GM23338 (cell line): ENCODE measurements at places on chromosomes 16 and 17. TPM values are rescaled to one million over a fixed set of nuclear protein-coding genes. Genes with fewer than 3 reads are reported as not detected.

GRCh38 chr16:48676836-48677235 is 66.9 kb upstream of the N4BP1 start:
- no peaks in the 10 kb centered on the region for H3K27me3 ChIP-seq
- H3K4me1 ChIP-seq: peaks cover 10% of the 10 kb centered on the region; the same call in 1 of the 2 replicates
- DNase-seq: no peak
- no peak overlapping the region for H3K4me3 ChIP-seq

DNA sequence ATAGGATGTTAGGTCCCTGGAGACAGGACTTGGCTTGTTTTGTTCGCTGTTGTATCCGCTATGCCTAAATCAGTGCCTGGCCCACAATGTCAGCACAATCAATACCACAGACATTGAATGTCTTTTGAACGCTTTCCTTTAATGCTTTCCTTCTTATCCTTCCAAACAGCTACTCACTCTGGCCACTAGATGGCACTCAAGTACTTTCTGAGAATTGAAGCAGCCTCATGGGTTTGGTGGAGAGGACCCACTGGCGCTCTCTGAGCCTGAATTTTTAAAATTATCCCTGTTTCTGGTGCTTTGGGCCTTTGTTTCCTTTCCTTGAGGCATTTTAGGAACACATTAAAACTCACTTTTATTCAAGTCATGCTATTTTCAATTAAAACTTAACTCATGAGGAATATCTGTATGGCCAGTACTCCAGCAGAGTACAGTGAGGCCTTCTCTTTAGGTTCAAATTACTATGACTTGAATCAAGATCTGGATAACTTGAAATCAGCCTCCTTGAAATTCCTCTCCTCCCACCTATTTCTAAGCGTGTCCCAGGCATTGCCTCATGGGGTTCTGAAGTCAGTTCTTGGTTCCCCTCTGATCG is 3.2 kb upstream of the NLRP1 start:
- no peak overlapping the region for H3K27ac ChIP-seq
- H3K27me3 ChIP-seq: no peaks in the 10 kb centered on the region
- DNase-seq: peak; percentile 86
- H3K36me3 ChIP-seq: no peaks in the 10 kb centered on the region
- H3K4me3 ChIP-seq: no peak overlapping the region

DNA sequence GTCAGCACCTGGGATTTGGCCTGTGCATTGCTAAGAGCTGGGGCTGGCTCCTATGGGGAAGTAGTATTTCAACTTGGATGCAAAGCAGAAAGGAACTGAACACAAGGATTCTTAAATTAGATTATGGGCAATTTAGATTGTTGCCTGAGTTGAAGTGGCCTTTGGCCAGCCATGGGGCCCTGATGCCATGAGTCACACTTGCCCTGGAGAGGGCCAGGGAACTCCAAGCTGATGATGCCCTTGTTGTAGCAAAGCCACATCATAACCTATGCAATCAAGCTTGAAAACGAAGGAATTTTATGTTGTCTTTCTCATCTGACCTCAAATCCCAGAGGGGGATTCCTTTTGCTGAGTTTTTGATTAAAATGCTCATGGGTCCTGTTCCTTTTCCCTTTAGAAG is 3.9 kb upstream of the SPATA32 start:
- no peaks in the 10 kb centered on the region for H3K36me3 ChIP-seq
- DNase-seq: no peak
- no peak overlapping the region for H3K27ac ChIP-seq
- H3K4me1 ChIP-seq: peaks cover 9% of the 10 kb centered on the region; the same call in 1 of the 2 replicates
- peaks cover 5% of the 10 kb centered on the region for H3K27me3 ChIP-seq
- no peak overlapping the region for H3K4me3 ChIP-seq

GRCh38 chr17:79923974-79924638 is 84.9 kb upstream of the CBX4 start:
- H3K36me3 ChIP-seq: no peaks in the 10 kb centered on the region
- no peak overlapping the region for H3K4me3 ChIP-seq
- H3K27me3 ChIP-seq: no peaks in the 10 kb centered on the region
- H3K4me1 ChIP-seq: no peaks in the 10 kb centered on the region; the same call in 1 of the 2 replicates

DNA sequence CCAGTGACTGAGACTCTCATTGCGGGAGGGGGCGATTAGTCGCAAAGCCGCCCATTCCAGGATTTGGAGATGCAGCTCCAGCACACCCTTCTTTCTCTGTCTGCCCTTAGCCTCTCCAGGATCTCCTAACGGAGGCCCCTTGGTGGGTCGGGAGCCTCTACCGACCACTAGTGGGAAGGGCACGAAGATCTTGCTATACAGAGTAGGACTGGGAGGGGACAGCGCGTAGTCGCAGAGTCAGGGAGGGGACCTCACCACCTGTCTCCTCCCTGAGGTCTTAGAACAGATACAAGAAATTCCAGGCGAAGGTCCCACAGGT is 588 bp upstream of the SMTNL2 start:
- H3K4me3 ChIP-seq: peak overlapping the region; percentile 74
- no peaks in the 10 kb centered on the region for H3K36me3 ChIP-seq
- H3K27ac ChIP-seq: no peak overlapping the region

Gene C1QTNF8
- total RNA-seq: not detected in 2 replicates

Gene SCGB1C2
- not detected in 2 replicates for total RNA-seq

Gene SLC7A6
- 19.7 and 30.9 TPM in 2 replicates for total RNA-seq

GRCh38 chr16:50202926-50203624 is 50.0 kb downstream of the TENT4B start:
- H3K4me3 ChIP-seq: no peak overlapping the region
- no peaks in the 10 kb centered on the region for H3K4me1 ChIP-seq
- no peaks in the 10 kb centered on the region for H3K36me3 ChIP-seq
- DNase-seq: no peak

- H3K4me1 ChIP-seq: peaks cover 21% of the 10 kb centered on the region
- H3K4me3 ChIP-seq: no peak overlapping the region
- H3K27me3 ChIP-seq: no peaks in the 10 kb centered on the region
- H3K36me3 ChIP-seq: no peaks in the 10 kb centered on the region
- DNase-seq: no peak
Measured at GRCh38 chr17:66365903-66366302, 63.5 kb downstream of the PRKCA start.

Gene SCNN1G
- total RNA-seq: 1.1 and 1.2 TPM in 2 replicates

- H3K4me1 ChIP-seq: no peaks in the 10 kb centered on the region
- no peak overlapping the region for H3K27ac ChIP-seq
- H3K27me3 ChIP-seq: no peaks in the 10 kb centered on the region
- no peaks in the 10 kb centered on the region for H3K36me3 ChIP-seq
- H3K4me3 ChIP-seq: no peak overlapping the region
Measured at GRCh38 chr16:2819179-2819938, 2.3 kb downstream of the PRSS21 start.

GRCh38 chr17:4206962-4207361 is 56.8 kb downstream of the ANKFY1 start:
- H3K27ac ChIP-seq: no peak overlapping the region
- H3K4me3 ChIP-seq: no peak overlapping the region
- no peaks in the 10 kb centered on the region for H3K27me3 ChIP-seq
- no peak for DNase-seq
- H3K36me3 ChIP-seq: peaks cover 41% of the 10 kb centered on the region

GRCh38 chr16:24950275-24950674 is 64.9 kb downstream of the ARHGAP17 start:
- no peaks in the 10 kb centered on the region for H3K27me3 ChIP-seq
- H3K27ac ChIP-seq: no peak overlapping the region
- H3K4me3 ChIP-seq: no peak overlapping the region
- no peaks in the 10 kb centered on the region for H3K4me1 ChIP-seq

GRCh38 chr17:63035271-63035670 is 69.2 kb downstream of the TANC2 start:
- no peak overlapping the region for H3K27ac ChIP-seq
- DNase-seq: no peak
- peaks cover 8% of the 10 kb centered on the region for H3K4me1 ChIP-seq
- H3K27me3 ChIP-seq: no peaks in the 10 kb centered on the region
- no peak overlapping the region for H3K4me3 ChIP-seq
- H3K36me3 ChIP-seq: no peaks in the 10 kb centered on the region

DNA sequence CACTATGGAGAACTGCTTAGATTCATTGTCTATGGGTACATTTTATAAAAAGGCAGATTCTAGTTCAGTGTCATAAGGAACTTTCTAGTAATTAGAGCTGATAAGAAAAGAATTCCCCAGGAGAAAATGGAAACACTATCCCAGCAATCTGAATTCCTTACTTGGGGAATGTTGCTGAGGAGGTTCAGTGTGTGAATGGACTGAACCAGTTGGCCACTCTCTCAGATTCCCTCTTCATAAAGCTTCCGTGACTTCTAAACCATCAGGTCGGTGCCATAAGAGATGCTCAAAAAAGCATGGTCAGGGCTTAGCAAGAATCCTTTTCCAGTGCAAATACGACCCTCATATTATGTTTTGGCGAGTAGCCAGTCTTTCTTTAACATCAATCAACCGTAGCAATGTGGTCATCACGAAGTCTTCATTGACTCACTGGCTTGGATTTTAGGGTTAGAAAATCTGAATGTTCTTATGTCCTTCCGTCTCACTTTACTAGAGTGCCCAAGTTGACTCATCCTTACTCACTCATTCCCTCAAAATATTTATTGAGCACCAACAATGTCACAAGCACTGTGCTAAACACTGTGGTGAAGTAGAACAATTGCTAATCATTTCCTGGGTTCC is 102.7 kb upstream of the HLF start:
- H3K27ac ChIP-seq: no peak overlapping the region
- H3K4me1 ChIP-seq: no peaks in the 10 kb centered on the region
- no peak overlapping the region for H3K4me3 ChIP-seq

Gene MFSD6L
- 1.9 and 2.8 TPM in 2 replicates for total RNA-seq

Gene ITGAL
- total RNA-seq: 0.07 TPM in 1 of 2 replicates, not detected in the other

Gene NOTUM
- total RNA-seq: 0.66 and 1.6 TPM in 2 replicates

DNA sequence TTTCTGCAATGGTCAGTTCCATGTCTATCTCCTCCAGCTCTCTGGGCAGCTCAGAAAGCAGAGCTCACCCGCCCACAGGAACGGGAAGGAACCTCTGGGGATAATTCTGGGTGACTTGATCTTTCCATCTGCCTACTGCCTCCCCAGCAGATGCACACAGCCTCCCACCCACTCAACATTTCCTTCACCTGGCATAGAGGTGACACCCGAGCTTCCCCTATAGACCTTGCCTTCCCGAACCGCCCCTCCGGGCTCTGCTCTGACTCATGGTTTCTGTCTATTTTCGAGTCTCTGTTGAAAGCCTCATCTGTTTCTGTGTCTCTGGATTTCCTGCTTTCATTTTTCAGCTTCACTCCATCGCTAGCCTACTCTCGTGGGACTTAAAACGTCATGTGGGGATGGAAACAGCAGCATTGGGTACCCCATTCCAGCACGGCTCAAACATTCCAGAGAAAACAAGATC is 11.4 kb downstream of the GGA3 start:
- peaks cover 20% of the 10 kb centered on the region for H3K4me1 ChIP-seq
- no peak overlapping the region for H3K4me3 ChIP-seq
- H3K27ac ChIP-seq: peak overlapping the region; percentile 35; the same call in 1 of the 2 replicates
- no peak for DNase-seq
- H3K36me3 ChIP-seq: peaks cover 5% of the 10 kb centered on the region; the same call in 1 of the 2 replicates

Gene GAS2L2
- total RNA-seq: not detected in 2 replicates

Gene WNT3
- 2.7 and 3.6 TPM in 2 replicates for total RNA-seq

GRCh38 chr16:21611556-21612384 is 12.4 kb downstream of the METTL9 start:
- no peak overlapping the region for H3K4me3 ChIP-seq
- peak overlapping the region; percentile 12 for H3K27ac ChIP-seq
- H3K27me3 ChIP-seq: no peaks in the 10 kb centered on the region
- H3K36me3 ChIP-seq: no peaks in the 10 kb centered on the region
